ENCODE measurements at places on chromosomes 5 and 9.

DNA sequence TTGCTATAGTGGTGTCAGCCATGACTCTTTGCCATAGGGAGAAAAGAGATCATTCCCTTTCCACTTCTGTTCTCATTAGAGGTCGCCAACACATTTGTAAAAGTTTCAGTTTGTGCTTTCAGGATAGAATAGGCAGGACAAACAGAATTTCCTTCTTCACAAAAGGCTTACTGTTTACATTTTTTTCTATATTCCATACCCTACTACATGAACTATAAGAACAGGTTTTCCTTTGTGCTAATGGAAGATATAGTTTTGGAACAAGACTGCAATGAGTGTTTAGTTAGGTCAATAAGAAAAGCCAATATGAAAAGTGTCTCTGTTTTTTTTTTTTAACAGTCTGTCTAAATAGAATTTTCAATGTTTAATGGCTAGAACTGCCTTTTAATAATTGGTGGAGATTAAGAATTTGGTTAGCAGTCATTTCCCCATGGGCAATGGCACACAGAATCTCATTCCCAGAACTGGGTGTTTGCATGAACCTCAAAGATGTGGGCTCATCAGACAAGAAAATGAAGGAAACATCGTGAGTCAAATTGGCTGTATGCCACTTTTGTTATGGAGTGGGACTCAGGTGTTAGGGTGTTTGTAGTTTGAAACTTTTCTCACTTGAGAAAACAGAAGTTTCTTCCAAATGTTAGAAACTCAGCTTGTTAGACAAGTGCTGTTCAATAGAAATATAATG is 75.2 kb upstream of the PRLR start:
- DNase-seq, result no peak

DNA sequence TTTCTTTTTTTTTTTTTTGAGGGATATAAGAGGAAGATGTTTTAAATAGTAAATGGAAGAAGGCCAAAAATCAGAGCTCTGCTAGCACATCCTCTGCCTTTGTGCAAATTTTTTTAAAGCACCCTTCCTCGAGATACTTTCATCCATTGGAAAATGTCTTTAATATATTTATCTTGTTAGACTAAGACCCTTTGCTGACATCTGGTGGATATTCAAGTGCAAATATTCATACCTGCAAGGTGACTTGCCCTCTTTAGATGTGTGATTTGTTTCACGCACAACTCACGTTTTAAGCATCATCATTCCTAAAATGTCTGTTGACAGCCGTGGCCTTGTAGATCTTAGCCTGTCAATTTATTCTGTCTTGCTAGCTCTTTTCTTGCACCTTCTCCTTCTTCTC is 258.5 kb downstream of the AGTPBP1 start:
- DNase-seq, result no peak

DNA sequence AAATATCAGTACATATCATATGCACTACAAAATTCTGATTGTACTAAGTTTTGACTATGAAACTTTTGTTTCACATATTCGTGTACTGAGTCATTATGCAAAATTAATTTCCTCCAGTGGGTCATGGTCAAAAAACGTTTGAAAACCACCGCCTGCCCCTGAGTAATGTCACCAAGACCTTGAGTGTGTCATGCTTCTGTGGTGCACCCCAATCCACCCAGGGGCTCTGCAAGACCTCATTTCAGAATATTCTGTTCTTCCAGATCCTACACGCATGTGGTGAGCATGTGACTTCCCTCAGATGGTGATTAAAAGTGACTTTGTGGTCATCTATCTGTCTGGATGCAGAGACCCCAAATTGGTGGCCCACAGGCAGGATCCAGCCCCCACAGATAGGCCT is 31.0 kb downstream of the ABLIM3 start:
- DNase-seq, result no peak

DNA sequence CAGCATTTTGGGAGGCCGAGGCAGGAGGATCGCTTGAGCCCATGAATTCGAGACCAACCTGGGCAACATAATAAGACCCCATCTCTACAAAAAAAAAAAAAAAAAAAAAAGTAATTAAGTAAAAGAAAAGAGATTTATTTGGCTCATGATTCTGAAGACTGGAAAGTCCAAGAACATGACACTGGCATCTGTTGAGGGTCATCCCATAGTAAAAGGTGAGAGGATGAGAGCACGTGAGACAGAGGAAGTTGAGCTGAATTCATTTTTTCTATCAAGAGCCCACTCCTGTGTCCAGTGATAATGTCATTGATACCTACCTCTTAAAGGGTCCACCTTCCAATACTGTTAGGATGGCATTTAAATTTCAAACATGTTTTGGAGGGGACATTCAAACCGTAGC is 19.8 kb downstream of the CREBRF start:
- no peak for DNase-seq

DNA sequence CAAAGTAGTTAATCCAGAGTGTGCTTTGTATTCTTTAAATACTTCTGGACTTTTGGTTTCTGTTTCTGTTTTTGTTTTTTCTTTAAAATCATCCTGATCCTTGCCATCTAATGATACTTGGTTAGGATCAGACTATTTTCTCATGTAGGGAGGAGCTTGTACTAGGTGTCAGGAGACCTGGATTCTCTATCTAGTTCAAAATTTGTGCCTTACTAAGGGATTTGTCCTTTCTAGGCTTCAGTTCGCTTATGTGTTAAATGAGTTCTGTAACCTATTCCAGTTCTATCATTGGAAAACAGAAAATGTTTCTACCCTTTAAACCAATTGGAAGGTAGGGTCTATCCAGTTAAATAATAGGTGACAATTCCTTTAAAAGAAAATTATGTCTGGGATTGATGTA is 3.3 kb upstream of the MEF2C start:
- DNase-seq, result no peak

DNA sequence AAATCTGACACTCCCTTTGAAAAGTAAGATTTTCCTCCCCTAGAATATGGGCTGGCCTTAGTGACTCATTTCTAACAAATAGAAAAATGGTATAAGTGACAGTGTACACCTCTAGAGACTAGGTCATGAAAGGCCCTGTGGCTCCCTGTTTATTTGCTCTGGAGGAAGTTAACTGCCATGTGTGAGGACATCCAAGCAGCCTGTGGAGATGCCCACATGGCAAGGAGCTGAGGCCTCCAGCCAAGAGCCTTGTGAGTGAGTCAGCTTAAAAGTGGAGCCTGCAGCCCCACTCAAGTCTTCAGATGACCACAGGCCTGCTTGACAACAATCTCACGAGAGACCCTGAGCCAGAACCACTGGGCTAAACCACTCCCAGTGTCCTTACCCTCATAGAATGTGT is 128.1 kb upstream of the LHFPL2 start:
- no peak for DNase-seq

DNA sequence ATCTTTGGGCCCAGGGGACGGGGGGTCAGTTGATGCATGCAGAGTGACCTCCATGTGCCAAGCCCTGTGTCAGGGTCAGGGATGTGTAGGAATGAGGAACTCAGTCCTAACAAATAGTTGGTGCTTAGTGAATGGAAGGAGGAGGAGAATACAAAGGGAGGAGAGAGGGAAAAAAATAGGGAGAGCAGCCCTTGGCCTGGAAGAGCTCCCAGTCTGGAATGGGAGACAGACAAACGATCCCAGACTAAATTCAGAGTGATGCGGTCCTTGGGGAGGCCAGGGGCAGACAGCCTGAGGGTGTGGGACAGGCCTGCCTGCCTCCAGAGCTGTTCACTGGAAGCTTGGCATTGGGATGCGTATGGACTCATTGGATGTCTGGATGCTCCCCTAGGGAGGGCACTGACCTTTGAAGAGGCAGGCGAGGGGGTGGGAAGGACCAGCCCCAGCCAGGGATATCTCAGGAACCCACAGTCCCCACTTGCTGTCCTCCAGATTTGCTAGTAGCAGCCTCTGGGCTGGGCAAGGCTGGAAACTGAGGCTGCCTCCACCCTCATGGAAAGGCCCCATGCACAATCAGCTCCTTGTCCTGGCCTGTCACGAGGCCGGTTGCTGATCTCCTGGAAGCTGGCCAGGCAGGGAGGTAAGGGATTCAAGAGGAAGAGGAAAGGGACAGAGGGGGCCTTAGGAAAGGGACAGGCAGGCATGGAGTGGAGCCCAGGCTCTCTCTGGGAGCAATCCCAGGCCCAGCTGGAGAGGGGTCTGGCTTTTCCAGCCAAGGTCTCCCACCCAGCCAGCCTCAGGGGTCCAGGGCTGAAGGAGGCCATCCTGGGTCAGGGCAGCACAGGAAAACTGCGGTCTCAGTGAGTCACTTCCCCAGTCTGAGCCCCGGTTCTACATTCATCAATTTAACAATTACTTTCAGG is 69.0 kb upstream of the GGTA1 start:
- no peak for DNase-seq

GRCh38 chr9:129570450-129571297 is 50.2 kb downstream of the C9orf50 start:
- DNase-seq, result no peak

- DNase-seq, result no peak
These were observed 13.1 kb downstream of the PSD2 start for GRCh38 chr5:139808481-139809330.

DNA sequence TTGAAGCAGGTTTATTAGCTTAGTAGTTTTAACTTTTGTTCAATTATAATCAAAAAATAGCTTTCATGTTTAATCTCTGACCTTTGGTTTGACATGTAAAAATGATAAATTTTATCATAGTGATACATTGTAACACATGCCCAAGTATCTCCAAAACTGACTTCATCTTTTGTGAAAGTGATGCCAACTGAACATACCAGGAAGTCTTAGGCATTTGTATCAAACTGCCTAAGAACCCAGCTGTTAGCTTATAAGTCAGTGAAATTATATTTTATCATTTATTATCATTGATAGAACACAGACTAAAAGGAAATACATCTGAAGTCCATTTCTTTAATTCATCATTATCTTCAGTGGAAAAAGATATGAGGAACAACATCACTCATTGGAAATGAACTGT is 39.1 kb downstream of the NIPBL start:
- no peak for DNase-seq

DNA sequence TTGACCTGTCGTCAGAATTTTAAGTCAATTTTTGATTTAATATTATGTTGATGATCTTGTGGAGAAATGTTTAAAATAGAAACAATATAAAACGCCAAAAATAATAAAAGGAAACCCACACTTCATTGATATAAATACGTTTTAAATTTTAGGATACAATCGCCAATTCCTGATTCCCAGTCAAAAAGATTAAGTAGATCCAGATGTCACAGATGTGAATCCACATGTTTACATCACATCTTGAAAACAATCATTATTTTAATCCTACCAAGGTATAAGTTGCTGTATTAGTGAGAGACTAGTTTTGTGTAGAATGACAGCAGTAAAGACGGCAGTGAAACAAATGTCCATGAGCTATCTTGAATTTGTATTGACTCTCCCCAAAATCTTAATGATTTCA is 4.9 kb downstream of the TAS2R1 start:
- no peak for DNase-seq

DNA sequence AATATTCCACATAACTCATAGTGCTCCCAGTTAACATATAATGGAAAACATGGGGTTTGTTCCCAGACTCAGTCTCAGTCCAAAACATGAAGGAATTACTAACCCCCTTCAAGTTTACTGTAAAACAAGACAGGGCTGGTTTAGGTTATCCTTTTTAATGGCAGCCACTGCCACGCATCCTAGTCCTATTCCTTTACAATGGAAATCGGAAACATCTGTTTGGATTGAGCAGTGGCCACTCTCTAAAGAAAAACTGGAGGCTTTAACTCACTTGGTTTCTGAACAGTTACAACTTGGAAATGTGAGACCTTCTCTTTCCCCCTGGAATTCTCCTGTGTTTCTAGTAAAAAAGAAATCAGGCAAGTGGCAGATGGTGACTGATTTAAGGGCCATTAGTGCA is 609.9 kb upstream of the ACO1 start:
- DNase-seq, result no peak

DNA sequence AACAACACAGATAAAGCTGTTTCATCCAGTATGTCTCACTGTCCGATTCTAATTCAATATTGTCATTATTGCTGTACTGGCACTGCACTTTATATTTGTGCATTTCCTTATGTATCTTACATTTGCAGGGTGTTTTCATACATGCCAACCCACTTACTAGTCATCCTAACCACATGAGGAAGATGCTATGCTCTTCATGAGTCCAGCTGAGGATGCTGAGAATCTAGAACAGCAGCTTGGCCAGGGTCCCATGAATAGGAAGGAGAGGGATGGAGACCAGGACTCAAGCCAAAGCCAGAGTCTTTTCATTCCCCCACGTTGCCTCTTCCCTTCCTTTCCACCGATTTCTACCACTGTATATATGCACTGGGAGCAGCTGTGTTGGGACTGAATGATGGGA is 292.8 kb upstream of the KLF4 start:
- DNase-seq, result no peak

DNA sequence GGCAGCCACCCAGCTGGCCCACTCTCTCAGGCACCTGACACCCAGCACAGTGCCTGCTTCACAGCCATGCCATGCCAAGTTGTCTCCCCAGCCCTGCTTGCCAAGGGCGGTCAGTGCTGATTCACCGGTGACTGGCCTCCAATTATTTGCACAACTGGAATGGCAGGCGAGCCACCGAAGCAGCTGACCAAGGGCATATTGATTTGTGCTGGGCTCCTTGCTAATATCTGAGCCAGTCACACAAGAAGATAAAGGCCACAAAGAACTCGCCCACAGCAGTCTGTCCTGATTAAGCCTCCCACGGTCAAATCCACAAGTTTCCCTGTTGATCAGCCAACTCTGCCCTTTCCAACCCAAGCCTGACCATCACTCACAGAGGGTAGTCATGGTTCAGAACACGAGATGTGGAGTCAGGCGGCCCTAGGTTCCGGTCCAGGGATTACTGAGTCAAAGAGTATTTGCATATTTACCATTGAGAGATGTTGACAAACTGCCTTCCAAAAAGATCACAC is 6.4 kb upstream of the EEIG1 start:
- no peak for DNase-seq

DNA sequence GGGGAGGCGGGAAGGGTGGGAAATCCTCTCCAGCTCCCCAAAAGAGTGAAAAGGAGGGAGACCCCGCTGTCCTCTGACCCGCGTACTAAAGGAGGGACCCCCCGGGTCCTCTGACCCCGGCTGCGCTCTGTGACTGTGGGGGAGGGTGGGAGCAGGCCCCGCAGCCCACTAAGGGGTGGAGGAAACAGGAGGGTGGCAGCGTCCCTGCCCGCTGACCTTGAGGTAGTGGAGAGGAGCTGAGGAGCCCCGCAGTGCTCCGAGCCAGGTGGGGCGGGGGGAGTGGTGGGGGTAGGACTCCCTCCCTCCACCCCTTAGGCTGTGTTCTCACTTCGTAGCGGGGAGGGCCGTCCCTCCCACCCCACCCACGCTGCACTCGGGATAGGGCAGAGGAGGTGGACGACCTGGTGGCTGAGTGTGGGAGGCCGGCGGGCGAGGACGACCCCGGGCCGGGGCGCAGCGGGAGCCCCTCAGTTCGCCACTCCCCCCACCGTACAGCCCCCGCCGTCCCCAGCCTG is 449 bp upstream of the ADCY2 start:
- DNase-seq, result no peak

DNA sequence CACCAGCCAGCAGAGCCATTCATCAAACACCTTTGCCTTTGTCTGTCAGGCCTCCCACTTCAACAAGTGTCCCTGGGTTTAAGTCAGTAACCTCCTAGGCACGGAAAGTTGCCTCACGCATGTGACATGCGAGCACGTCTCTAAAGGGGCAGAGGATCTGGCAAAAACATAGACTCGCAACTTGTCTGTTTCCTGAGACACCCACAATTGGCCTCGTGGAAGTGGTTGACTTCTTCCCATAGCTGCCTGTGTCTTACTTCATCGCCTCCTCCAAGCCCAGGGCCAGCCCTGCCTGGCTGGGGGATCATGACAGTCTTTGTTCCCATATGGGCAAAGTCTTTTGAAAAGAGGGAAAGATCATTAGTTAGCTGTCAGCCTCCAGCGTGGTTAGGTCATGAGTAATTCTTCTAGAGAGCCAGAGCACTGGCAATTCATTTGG is 35.5 kb upstream of the GLRX start:
- no peak for DNase-seq

- DNase-seq, result no peak
These were observed 13.4 kb downstream of the AUH start for GRCh38 chr9:91348191-91348807.

All from stimulated activated CD8-positive, alpha-beta memory T cell treated with anti-CD3 and anti-CD28 coated beads, Interleukin-12 subunit alpha, Interleukin-12 subunit beta, amount 100 ng/mL, for 1 hour (primary cell).